ENCODE measurements at places on chromosomes 6 and 20.

DNA sequence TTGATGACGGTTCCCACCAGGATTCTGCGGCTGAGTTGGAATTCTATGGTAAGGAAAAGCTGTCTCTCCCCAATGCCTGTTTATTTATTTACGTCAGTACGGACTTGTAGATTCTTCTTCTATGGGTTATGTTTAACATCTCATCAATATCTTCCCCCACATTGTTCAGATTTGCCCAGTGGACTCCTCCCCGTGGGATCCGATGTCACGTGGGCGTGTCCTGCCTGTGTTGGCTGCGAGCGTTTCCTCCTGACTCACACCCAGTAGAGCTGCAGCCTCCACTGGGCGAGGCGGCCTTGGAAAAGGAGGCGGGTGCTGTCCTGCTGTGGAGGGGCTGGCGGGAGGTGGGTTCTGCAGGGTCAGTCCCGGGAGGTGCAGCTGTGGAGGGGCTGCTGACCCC, 46.8 kb upstream of the SLCO4A1 start:
- no peak for DNase-seq

- no peak for DNase-seq
Measured at GRCh38 chr6:30703011-30703410, 12.2 kb upstream of the NRM start.

DNA sequence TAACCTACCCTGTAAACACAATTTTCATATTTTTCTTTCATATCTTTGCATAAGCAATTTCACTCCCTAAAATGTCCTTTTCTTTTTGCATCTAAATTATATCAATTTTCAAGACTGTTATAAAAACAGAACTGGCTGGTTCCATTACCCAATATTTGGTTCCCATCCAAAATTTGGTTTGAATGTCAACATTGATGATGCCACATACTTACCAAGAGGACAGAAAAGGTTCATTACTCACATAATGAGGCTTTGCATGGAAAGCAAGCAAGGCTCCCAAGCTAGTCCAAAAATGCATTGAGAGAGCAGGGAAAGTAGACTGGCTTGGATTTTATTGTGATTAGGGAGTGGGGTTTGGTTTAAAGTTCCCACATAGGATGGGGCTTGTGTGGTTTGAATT, 144.4 kb upstream of the AKIRIN2 start:
- no peak for DNase-seq

GRCh38 chr20:37615340-37616109, 78.3 kb upstream of the CTNNBL1 start:
- DNase-seq: peak; percentile 46

DNA sequence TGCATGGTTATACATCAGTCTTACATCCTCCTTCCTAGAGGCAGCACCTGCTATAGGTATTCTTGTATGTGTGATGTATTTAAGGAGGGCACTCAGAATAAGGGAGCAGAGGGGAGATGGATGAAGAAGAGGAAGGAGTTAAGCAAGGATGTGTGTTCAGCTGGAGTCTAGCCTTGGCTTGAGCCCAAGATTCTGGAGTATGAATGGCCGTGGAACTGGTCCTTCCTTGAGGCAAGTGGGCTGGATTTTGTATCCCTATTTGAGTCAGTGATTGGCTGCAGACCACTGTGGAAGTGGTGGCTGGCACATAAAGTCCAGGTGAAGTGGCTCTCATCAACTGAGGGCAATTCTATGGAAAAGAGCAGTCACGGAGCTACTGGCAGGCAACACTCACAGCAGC, 112.0 kb upstream of the RNF24 start:
- no peak for DNase-seq

- DNase-seq: no peak
Measured at GRCh38 chr6:71721642-71722041, 164.7 kb upstream of the RIMS1 start.

GRCh38 chr6:40524797-40525585, 62.2 kb downstream of the LRFN2 start:
- DNase-seq: no peak

GRCh38 chr20:57061051-57061900, 205.2 kb downstream of the BMP7 start:
- no peak for DNase-seq

GRCh38 chr6:4212588-4212987, 77.2 kb upstream of the ECI2 start:
- DNase-seq: no peak

- DNase-seq: no peak
Measured at GRCh38 chr20:63382551-63383300, 21.6 kb upstream of the CHRNA4 start.

DNA sequence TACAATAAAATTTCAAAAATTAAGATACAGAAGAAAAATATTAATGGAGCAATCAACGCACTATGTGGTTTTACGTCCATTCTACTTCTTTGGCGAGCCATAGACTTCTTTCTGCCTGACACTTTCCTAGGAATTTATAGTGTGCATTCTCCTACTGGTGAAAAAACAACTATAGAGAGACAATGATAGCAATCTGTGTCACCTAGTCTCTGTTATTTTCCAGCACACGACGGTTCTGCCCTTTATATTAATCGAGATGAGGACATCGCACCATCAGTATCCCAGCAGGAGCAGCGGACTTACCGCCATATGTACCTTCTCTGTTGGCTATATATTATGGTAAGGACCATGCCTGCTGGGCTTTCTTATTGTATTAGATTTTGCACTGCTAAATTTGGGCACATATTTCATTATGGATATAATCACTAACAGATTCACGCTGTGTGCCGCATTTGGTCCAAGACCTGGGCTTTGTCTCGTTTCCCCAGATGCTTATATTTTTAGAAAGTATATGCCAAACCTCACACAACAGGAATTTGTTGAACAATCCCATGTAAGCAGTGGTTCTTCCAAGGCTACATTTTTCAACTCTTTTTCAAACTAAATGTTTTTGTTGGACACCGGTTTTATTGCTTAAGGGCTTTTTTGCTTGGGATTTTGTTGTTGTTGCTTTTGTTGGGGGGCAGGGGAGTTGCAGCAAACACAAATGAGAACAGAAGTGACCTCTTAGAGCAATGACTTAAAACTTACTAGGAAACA, 166.4 kb downstream of the ADAT2 start:
- DNase-seq: no peak

DNA sequence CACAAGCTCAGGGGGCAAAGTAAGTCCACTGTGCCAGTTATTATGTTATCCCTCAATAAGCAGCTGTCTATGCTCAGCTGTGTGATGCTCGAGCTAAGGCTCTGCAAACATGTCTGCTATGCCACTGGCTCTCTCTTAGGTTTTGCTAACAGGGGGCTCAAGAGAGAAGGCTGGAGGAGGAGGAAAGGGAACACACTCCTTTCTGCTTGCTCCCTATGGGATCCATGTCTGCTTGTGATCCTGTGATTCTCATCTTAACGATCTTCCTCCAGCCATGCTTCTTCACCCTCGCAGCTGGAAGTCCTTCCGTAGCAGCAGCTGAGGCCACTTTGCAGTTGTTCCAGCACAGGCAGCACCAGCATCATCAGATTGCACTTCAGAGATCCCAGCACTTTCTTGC, 37.0 kb upstream of the IGF2R start:
- DNase-seq: no peak

Data from activated T-cell treated with anti-CD3 and anti-CD28 coated beads for 1 hour (primary cell).